ENCODE measurements at places on chromosomes 5 and 9. TPM values are rescaled to one million over a fixed set of nuclear protein-coding genes. Genes with fewer than 3 reads are reported as not detected.

DNA sequence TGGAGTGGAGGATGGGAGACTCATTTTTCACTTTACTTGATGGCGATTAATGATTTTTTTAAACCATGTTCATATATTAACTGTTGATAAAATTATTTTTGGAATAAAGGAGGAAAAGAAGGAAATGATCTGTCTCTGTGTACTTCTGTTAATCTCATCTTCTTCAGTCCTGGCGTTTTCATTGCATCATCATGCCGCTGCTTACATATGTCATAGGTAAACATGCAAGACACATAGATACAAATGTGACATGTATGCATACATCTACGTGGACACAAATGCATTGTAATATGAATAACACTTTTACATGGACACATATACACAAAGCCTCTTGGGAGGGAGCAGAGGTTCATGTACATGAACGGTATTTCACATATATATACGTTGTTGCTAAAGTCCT lies 10.0 kb downstream of the TMEM174 start:
- no peak for DNase-seq

DNA sequence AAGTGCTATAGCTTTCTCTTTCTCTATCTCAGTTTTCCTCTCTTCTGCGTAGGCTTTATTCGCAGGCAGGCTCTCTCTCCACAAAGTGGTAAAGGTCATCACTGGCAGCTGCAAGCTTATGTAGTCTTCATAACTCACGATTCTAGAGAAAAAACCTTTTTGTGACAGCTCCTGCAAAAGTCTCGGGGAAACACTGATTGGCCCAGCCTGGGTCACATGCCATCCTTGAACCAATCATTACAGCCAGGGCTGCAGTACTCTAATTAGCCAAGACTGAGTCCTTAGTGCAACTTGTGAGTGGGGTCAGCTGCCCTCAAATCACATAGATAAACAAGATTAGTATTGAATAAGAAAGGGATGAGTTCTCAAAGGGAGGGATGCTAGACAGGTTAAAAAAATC lies 18.3 kb upstream of the FRMPD1 start:
- DNase-seq: no peak

Gene SLC6A3
- total RNA-seq: not detected

Gene FBP2
- not detected for total RNA-seq
